ENCODE measurements at places on chromosomes 7 and 10.

DNA sequence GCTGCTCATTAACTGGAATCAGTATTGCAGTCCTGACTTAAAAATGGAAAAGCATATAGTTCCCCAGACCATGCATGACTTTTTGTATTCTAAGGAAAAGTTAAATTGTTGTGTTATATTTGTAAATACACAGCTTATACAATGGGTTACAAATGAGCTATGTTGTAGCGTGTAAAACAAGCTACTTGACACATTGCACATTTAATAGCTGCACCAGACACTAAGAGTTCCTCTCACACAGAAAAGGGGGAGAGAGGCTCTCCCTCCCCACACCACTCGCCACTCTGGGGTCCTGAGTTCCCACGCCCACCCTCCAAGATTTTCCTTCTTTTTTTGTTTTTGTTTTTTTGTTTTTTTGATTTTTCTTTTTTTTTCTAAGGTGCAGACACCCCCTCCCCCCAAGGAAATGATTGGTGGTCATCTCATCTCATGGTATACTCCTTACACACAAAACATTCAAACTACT is 6.3 kb downstream of the KLF6 start:
- DNase-seq, result no peak

DNA sequence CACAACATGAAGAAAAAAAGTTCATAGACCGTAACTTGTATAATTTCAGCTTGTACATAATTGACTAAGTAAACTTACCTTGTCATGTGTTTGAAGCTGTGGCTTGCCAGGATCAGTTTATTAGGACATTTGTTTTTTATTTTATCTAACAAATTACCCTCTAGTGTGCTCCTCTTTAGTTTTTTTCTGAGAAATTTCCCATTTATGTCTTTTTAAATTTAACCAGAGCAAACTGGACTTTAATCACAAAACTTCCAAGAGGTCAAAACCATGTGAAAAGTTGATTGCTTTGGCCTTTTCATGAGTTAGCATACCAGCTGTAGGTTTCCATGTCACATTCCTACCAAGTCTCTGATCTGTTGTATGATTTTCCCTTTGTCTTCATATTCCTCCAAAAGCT is 42.5 kb downstream of the ZRANB1 start:
- DNase-seq, result no peak

- DNase-seq, result no peak
These were observed 19.8 kb downstream of the ZNF467 start for GRCh38 chr7:149753375-149754233.

- no peak for DNase-seq
These were observed 743 bp upstream of the ZCCHC24 start for GRCh38 chr10:79445977-79446757.

GRCh38 chr7:53113424-53113823 is 78.0 kb downstream of the POM121L12 start:
- no peak for DNase-seq

DNA sequence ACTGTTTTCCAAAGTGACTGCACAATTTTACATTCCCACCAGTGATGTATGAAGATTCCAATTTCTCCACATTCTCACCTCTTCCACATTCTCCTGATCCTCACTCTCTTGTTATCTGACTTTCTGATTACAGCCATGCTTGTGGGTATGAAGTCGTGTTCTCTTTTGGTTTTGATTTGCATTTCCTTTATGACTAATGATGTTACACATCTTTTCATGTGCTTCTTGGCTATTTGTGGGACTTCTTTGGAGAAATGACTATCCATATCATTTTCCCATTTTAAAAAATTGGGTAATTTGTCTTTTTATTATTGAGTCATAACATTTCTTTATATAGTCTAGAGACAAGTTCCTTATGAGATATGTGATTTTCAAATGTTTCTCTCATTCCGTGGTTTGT is 10.5 kb upstream of the GIMAP8 start:
- no peak for DNase-seq

- no peak for DNase-seq
These were observed 26.0 kb downstream of the EGFR start for GRCh38 chr7:55044791-55045190.

- no peak for DNase-seq
These were observed 88.3 kb upstream of the TMEM248 start for GRCh38 chr7:66832531-66833351.

GRCh38 chr10:106076496-106076895 is 1088.0 kb downstream of the SORCS1 start:
- DNase-seq, result no peak

DNA sequence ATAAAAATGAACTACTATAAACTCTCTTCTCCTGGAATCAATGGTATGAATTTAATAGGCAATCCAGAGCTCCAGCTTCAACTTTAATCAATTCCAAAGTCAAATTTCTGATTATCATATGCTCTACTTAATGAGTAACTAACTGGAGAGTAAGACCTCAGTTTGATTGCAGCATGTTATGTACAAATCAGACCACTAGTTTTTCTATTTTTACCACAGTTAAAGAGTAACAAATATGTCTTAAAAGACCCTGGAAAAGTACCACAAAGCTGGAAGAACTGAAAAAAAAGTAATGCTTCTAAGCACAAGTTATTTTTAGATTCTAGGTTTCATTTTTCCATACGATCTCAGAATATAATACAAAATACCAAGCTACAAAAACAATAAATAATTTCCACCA is 56.0 kb upstream of the TNKS2 start:
- no peak for DNase-seq

DNA sequence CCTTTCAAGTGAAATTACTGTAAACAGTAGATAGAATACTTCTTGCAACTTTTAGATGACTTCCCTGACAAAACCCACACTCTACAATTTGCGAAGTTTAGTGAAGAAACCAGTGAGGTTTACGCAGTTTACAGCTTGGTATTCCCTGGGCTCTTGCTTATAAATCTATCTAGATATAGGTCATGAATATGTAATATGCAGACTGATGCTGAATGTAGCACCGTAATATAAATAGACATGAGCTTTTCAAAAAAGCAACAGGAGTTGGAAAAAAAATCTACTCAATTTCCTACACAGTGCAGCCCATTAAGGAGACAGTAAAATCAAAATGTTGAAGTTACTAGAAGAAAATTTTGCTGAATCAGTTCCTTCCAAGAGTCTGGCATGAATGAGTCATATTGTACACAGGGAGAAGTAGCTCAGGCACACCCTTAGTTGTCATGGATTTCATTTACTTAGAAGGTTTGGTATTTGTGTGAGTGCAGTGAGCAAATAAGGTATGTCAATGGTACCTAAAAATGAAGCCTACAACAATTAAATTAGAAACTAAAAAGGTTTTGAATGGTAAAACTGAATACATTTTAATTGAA is 67.7 kb upstream of the NEUROD6 start:
- DNase-seq, result peak; percentile 48

GRCh38 chr7:28539289-28539981 is 127.1 kb downstream of the CREB5 start:
- no peak for DNase-seq

GRCh38 chr7:26910221-26910620 is 45.8 kb upstream of the SKAP2 start:
- DNase-seq, result no peak

DNA sequence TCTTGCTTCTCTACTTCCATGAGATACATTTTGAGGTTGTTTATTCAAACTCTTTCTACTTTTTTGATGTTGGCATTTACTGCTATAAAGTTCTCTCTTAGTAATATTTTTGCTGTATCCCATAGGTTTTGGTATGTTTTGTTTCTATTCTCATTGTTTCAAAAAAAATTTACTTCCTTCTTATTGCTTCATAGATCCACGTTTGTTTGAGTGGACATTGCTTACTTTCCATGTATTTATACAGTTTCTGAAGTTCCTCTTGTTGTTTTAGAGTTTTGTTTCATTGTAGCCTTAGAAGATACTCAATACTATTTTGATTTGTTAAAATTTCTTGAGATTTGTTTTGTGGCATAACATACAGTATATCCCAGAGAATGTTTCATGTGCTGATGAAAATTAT is 13.7 kb downstream of the TAS2R40 start:
- DNase-seq, result no peak

- DNase-seq, result no peak
These were observed 1.0 kb downstream of the CNPY1 start for GRCh38 chr7:155545348-155545747.

GRCh38 chr7:70744492-70744891 is 387.5 kb upstream of the GALNT17 start:
- DNase-seq, result no peak

DNA sequence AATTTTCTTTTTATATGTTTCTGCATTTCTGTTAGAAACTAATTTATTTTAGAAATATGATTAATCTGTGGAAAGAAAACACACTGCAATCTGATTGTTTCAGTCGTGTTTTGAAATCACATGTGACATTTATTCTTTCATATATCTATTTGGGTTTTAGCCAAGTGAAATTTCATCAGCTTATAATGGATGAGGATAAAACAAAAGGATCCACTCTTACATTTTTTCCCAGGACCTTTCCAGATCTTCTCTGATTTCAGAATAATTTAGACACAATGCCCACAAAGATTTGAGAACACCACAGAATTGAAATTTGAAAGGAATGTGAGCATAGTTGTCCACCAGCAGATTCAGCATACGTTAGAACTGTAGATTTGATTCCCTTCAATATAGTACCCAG is 29.1 kb downstream of the CBLL1 start:
- no peak for DNase-seq

GRCh38 chr10:32949221-32949678 is 8.8 kb downstream of the ITGB1 start:
- DNase-seq, result no peak

GRCh38 chr10:44028384-44029137 is 356.3 kb downstream of the CXCL12 start:
- no peak for DNase-seq

DNA sequence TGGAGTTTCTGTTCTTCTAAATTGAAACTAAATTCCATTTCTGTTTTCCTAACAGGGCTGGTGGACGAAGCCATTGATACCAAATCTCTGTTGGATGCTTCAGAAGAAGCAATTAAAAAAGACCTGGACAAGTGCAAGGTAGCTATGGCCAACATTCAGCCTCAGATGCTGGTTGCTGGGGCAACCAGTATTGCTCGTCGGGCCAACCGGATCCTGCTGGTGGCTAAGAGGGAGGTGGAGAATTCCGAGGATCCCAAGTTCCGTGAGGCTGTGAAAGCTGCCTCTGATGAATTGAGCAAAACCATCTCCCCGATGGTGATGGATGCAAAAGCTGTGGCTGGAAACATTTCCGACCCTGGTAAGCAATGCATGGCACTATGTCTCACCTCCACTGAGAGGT is 45.6 kb downstream of the AP3M1 start:
- DNase-seq, result no peak

DNA sequence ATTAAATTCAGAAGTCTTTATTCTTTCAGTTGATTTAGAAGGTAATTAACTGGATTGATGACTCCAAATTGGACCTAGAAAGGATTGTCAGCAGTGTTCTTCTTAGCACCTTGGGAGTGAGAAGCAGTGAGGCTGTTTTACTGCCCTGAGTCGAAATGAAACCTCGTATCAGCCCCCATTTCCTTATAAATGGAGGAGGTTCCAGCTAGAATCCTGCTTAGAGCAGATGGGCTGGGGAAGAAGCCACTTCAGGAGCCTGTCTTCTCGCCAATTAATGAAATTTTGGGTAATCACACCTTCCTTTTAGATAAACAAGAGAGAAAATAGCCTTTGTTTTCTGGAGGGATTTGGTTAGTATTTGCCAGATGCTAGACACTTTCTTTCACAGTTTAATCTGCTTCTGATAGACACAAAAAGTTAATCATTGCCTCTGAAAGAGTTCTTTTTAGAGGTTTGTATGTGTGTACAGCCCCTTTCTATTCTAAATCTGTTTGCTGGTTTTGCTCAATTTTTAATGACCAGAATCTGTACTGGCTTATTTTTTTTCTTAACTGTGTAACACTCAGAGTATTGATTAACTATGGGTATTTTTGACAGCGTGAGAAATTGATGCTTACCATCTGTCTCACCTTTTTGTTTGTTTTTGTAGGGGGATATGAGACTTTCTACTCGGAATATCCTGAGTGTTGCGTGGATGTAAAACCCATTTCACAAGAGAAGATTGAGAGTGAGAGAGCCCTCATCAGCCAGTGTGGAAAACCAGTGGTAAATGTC is 4.6 kb downstream of the DUSP5 start:
- no peak for DNase-seq

- no peak for DNase-seq
These were observed 75.6 kb upstream of the KCNIP2 start for GRCh38 chr10:101919026-101919770.

DNA sequence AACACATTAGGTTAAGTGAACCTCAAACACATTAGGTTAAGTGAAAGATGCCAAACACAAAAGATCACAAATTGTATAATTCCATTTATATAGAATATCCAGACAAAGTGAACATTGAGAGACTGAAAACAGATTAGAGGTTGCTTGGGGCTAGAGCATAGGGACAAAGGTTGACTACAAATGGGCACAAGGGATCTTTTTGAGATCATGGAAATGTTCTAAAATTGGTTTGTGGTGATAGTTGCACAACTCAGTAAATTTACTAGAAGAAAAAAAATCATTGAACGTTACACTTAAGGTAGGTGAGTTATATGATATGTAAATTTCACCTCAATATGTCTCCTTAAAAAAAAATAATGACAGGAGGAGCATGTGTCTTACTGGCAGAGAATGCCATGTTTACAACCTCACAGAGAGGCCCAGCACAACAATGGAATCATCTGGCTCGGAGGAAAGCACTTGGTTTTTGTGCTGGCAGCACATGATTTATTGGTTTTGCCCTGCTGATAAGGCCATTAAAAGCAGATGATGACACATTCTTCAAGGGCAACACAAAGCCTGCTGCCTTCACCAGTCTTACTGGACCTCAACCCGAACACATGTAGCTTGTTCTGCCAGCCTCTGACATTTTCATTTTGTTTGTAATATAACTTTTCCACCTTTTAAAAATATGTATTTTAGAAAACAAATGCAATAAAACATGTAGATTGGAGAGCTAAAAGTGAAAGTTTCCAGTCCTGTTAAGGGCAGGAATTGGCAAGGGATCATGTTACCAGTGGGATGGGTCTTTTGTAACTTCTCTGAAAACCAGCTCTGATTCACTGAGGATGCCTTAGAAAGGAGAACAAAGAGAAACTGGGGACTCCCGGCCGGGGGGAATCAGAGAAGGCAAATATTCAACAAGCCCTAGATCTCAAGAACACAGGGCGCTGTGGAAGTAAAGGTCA is 11.9 kb upstream of the LMOD2 start:
- peak; percentile 88 for DNase-seq

- DNase-seq, result no peak
These were observed 23.9 kb downstream of the UPF2 start for GRCh38 chr10:12018438-12019282.

DNA sequence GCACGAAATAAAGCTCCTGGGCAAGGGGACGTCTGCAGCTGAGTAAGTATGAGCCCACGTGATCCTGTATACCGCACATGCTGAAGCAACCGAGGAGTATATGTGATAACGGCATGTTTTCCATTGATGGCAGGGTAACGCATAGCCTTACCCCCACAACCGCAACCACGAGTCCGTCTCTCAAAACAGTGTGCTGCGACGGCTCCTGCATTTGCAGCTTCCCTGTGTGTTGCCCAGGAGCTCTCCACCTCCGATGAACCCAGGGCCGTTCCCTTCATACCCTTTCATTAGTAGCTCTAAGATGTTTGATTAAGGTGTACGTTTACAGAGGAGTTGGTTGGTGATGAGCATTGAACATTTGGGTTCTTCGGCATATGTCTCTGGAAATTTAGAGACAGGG is 69.3 kb downstream of the MGMT start:
- DNase-seq, result no peak

- DNase-seq, result no peak
These were observed 9.3 kb downstream of the EVX1 start for GRCh38 chr7:27251652-27252590.
